ENCODE measurements at places on chromosomes 6 and 20. TPM values are rescaled to one million over a fixed set of nuclear protein-coding genes. Genes with fewer than 3 reads are reported as not detected.

IL20RA gene
- total RNA-seq: 1.3 TPM

KCNK16 gene
- not detected for total RNA-seq

CTCFL gene
- 0.28 TPM for total RNA-seq

TPX2 gene
- 14.4 TPM for total RNA-seq

COL9A3 gene
- total RNA-seq: 33.5 TPM

MTFR2 gene
- 0.66 TPM for total RNA-seq

PDYN gene
- 1.2 TPM for total RNA-seq

CST8 gene
- total RNA-seq: not detected

TULP4 gene
- 403 TPM for total RNA-seq

PROCR gene
- 16.3 TPM for total RNA-seq

PDE10A gene
- 28.2 TPM for total RNA-seq

GMPR gene
- 39.4 TPM for total RNA-seq

TRIM15 gene
- total RNA-seq: not detected

RHAG gene
- 11.0 TPM for total RNA-seq

TTLL9 gene
- total RNA-seq: 5.1 TPM
